ENCODE measurements at places on chromosomes 5 and 9.

- no peak for DNase-seq
These were observed 10.3 kb upstream of the NPR2 start for GRCh38 chr9:35781066-35781465.

- DNase-seq = no peak
These were observed 217.1 kb upstream of the MVB12B start for GRCh38 chr9:126109575-126109974.

- DNase-seq = no peak
These were observed 29.9 kb downstream of the FAM219A start for GRCh38 chr9:34428325-34428958.

DNA sequence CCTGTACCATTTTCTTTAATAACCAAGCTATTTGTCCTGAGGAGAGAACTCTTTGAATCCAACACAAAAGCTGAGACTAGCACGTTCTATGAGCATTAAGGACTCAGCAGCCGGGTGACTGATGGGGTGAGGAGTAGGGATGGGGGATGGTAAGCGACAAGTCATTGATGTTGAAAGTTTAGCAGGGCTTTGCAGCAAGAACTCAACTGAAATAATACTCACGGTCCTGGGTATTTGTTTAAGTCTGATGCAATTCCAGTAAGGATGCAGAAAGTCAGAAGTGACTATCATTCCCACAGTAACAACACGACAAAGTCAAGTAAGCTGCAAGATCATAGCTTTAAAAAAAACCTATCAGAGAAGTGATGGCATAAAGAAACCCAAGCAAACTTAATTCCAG lies 131.1 kb downstream of the ACTL7B start:
- DNase-seq = no peak

DNA sequence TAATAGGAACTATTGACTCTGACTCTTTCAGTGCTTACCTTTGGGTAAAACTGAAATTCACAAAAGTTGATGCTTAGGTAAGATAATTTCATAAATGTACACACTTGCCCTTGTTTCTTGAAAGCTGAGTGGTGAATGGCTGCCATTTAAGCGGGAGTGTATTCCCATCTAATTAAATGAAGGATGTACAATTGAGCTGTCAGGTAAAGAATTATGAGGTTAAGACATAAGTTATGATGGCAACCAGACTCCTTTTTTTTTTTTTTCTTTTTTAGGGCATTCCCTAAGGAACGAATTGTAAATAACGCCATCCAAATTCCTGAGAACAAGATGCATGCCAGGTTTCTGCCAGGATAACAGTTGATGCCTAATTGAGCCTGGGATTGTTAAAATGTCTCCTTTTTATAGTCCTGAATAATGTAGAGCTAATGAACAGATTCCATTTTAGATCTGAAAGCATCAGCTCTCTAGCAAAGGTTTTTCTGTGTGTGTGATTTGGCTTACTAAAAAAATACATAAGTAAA lies 199.7 kb downstream of the ISL1 start:
- DNase-seq = no peak

DNA sequence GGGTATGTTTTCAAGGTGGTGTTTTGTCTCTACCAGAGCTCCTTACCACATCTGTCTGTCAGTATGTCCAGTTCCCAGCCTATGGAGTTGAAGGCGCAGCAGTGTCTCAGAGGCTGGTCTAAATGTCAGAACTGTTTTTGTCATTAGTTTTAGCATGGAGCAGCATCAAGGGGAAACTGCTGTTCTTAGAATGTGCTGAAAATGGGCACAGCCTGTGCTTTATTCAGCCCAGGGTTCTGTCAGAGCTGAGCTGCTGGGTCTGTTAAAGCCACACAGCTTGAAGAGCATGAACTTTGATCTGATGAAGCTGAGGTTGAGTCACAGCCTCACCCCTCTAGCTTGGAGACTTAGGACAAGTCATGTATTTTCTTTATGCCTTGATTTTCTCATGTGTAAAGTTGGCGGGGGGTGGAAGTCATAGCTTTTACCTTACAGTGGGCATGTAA lies 71.9 kb downstream of the RALGPS1 start:
- DNase-seq = no peak

Measured in activated CD4-positive, alpha-beta T cell treated with anti-CD3 and anti-CD28 coated beads, Interleukin-2, amount 50 U/mL, for 24 hours (primary cell).